NCI-H187 (cell line): ENCODE measurements at places on chromosomes 11 and 22.

DNA sequence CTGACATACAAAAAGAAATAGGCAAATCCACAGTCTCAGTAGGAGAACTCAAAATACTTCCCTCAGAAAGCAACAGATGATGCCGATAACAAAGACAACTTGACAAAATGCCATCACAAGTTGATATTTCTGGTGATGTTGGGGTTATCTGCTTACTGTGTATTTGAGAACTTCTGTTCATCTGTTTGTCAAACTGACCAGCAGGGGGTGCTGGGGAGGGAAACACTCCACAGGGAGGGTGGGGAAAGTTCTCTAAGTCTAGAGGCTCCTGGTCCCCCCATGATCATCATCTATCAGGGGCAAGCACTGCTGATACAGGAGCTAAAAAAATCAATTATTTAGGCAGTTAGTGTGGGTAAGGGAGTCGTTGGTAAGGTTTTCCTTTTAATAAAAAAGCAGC lies 19.2 kb downstream of the GLYATL1 start:
- DNase-seq: no peak

GRCh38 chr11:71500601-71501021 lies 26.5 kb upstream of the KRTAP5-7 start:
- no peak for DNase-seq

DNA sequence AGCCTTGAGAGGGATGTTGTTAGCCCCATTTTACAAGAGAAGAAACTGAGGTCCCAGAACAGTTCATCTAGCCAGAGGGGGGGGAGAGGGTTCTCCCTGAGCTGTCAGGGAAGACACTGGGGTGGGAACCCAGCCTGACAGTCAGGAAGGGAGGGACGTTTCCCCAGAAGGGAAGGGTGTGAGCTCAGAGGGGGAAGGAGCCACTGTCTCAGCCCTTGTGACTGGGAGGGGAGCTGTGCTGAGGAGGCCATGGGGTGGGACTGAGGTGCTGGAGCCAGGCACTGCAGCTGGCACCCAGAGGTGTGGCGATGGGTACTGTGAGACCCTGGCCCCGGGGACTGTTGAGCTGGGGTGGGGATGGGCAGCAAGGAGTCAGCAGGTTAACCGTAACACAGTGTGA lies 35.7 kb downstream of the DAGLA start:
- no peak for DNase-seq

- DNase-seq: no peak
Measured at GRCh38 chr11:24738972-24739371, 242.1 kb downstream of the LUZP2 start.

GRCh38 chr11:86435711-86436110 lies 61.0 kb downstream of the CCDC81 start:
- no peak for DNase-seq

DNA sequence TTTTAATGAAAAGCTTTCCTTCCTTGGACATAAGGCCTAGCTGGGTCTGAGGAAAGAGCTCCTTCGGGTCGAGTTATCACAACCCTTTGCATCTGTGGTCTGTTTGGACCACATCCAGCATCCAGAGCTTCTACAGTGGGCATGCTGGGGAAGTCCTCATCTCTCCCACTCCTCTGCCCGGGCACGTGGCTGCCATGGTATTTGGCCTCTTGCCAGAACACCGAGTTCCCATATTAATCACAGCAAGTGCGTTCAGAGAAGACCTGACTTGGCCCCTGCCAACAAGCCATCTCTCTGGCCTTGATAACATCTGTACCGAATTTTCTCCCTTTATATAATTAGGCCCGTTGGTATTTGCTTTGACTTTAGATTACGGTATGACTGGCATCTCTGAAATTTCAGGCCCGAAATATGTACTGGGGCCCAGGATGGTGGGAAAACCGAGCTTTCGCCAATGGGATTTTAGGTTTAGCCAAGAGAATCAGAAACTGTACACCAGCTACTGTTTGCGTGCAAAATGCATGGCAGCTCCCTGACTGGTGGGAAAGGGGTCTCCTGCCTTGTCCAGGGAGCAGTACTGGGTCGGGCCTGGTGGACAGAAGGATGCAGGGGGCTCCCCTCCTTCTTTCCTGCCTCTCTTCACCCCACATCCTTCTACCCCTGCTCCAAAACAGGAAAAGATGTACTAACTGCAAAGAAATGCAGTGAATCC lies 90.0 kb downstream of the MICAL2 start:
- no peak for DNase-seq

- no peak for DNase-seq
Measured at GRCh38 chr11:83156996-83157593, at the start of gene PCF11. Gene PCF11, plus strand, starts transcription at chr11:83157131. Its CDS starts 309 bp downstream, at chr11:83157440.

DNA sequence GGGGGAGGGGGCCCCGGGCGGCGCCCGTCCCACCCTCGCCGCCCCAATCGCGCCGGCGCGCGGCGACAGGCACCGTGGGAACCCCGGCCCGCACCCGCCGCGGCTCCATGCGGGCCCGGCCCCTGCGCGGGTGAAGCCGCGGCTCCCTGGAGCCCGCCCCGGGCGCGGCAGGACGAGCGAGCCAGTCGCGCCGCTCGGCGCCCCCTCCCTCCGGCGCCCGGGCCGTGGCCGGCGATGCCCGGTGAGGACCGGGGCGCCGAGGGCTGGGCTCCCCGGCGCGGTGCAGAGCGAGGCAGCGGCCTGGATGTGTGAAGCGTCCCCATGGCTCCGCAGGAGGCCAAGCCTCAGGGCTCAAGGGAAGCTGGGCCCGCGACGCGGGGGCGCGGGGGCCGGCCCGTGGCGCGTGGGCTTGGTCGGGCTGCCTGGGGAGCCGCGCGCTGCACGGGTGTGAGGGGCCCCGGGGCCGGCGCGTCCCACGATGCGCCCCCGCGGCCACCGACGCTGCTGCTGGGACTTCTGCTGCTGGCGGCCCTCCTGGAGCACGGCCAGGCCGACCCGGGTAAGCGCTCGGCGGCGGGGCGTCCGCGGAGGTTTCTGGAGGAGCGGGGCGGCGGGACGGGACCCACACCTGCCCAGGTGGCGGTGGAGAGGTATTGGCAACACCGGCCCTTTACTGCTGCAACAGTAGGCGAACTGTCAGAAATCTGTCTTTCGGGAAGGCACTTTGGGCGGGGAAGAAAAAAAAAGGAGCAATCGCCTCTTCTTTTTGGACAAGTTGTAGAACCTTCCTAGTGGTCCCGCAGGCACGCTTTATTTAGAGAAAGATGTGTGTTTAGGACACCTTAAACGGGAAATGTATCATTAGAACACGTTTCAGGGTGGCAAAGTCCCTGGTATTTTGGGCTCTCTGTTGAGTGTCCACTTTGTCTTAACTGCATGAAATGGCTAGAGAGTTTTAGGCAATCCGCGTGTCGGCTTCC lies 119.4 kb downstream of the HIPK3 start:
- DNase-seq: no peak

- DNase-seq: no peak
Measured at GRCh38 chr11:75365711-75366181, 14.3 kb upstream of the ARRB1 start.

DNA sequence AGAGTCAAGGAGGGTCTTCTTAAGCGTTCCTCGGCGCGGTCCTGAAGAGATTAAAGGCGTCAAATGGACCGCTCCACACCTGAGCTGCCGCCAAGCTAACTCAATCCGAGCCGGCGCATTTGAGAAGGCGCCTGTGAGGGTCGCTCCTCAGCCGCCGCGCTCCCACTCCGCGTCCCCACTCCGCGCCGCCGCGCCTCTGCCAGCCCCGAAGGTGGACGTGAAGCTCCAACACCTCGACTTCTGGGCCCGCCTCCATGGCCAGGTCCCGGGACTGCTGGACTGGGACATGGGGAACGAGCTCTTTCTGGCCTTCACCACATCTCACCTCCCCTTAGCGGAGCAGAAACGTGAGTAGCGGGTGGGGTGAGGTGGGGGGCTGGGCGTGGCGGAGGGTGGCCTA lies at the start of gene FOXR1:
TSS of gene FOXR1 (plus strand) at position 116 of the 400 bp plus-strand sequence. CDS start at position 287, 171 bp downstream.
- no peak for DNase-seq

DNA sequence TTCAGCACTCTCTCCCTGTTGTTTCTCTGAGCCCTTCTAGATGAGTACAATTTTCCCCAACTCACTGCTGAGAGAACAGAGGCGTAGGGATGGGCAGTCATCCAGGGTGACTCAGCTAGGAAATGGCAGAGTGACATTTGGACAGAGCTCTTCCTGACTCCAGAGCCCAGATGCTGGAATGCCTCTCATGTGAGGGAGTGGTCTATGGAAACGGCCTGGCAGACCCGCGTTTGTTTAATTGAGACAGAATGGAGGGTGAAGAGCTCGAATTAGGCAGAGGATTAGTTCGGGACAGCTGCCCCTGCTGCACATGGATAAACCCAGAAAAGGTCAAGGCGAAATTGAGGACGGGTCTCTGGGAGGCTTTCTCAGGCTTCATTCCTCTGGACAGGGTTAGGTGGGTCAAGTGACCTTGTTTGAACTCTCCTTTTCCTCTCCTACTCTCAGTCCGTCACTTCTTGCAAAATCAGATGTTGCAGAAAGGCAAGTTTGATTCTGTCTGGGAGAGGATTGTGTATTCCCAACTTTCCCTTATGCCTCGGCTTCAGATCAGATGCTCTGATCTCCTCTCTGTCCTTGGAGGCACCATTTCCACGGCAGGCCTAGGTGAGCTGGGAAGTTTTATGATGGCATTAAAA lies 7.6 kb upstream of the LMO2 start:
- no peak for DNase-seq

DNA sequence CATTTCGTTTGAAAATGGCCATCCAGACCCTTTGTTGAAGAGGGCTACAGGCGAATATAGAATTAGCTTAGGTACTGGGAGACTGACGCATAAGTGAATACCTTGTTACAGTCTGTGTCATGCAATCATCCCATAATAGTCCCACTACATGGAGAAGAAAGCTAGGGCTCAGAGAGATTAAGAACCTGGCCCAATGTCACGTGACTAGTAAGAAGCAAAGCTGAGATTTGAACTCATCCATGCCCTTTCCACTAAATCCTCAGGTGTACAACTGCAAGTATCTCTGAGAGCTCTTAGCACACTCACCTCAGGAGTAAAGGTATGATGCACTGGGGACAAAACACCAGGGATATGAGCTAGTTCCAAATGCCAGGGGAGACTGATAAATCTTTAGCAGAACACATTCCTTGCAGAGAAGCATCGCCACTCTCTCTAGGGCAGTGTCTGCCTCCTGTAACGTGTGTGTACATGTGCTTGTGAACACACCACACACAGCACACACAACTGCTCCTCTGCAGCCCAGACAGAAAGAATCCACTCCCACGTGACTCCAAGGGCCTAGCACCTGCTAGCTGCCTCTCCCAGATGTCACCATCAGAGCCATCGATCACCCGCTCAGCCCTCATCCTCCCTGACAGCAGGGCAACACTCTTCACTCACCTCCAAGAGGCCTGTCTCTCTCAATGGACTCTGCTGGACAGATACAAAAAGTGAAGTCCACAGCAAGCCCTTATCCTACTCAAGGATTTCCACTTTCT lies 402.8 kb downstream of the NXPE2 start:
- peak; percentile 72 for DNase-seq

GRCh38 chr11:46694072-46694471 lies 6.3 kb downstream of the ARHGAP1 start:
- no peak for DNase-seq

DNA sequence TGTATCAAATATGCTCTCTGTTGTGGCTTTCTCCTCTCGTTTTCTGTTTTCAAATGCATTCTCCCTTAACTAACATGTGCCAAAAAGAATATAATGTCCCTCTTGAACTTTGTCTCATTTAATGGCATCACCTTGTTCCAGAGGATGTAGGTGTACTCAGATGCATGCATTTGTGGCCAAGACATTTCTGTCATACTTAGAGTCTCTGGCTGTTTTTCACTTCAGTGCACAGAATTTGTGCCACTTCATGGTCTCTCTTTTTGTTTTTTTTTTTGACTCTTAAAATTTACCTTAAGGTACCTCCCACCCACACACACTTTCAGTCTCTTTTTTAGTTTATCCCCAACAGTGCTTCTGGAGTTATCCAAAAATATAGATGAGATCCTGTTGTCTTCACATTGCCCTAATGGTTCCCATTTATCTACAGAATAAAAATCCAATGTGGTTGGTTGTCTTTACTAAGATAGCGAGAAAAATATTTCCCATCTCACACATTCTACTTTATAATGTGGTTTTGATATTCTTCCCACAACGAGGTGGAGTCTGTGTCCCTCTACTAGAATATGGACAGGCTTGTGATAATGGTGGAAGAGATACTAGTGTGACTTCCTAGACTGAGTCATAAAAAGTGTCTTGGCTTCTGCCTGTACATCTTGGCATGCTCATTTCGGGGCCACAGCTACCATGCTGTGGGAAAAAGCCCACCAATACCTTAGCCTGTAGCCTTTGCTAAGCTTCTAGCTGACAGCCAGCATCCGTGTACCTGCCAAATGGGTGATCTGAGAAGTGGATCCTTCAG lies 125.8 kb downstream of the DDX10 start:
- DNase-seq: no peak

DNA sequence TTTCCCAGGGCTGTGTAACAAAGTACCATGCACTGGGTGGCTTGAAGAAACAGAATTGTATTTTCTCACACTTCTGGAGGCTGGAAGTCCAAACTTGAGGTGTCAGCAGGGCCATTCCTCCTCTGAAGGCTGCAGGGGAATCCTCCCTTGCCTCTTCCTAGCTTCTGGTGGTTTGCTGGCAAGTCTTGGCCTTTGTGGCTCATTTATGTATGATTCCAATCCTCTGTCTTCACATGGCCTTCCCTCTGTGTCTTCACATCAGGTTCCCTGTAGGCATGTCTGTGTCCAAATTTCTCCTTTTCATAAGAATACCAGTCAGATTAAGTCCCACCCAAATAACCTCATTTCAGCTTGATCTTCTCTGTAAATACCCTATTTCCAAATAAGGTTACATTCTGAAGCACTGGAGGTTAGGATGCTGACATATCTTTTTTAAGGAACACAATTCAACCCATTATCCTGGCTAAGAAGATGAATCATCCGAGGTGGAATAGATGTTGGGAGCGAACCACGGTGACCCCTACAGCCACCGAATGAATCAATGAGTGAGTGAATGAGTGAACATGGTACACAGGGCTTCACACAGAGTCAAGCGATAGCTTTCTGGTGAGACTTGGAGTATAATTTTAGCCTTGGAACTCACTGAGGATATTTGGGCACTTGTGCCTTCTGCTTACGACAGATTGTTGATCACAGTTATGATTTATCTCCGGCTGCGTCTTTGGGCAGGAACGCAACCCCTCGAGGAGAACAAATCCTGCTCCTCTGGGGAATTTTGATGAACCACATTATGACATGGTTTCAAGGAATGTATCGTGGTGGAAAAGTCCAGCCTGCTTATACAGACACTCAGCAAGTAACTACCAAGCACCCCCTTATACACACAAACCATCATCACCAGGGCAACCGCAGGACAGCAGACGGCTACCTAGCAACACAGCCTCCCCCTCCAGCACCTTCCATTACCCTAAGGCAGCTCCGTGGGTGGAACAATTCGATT lies 34.3 kb upstream of the MICAL2 start:
- DNase-seq: no peak

DNA sequence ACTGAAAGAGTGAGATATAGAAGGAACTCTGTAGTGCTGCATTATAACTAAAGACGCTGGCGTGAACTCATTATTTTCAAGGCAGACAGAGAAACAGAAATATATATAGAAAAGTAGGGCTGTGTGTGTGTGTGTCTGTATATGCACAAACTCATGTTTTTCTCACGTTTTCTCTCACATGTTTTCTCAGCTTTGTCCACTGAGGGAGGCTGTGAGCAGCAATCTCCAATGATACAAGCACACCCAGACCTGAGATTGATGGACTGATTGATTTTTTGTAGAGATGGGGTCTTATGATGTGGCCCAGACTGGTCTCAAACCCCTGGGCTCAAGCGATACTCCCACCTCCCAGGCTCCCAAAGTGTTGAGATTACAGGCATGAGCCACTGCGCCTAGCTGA lies 122.5 kb downstream of the SERGEF start:
- DNase-seq: no peak
